ENCODE measurements at places on chromosomes 6 and 20.

DNA sequence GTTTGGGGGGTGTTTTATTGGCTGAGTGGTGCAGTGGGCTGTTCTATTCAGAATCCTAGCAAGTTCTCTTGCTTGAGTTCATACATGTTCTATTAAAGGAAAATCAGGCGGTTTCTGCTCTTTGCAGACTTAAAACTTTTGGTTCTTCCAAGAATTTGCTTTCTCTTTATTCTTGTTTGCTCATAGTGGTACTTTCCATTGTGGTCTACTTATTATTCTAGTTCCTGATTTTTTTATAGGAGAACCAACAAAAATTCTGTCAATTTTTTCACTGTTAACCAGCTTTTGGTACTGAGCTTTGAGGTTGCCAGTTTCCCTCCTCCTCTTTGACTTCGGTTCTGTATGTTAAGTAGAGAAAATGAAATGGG is 6.7 kb downstream of the AFDN start:
- DNase-seq: no peak

GRCh38 chr6:80872199-80872950 is 765.9 kb downstream of the BCKDHB start:
- no peak for DNase-seq

- DNase-seq: no peak
Measured at GRCh38 chr20:37935435-37935834, 32.5 kb downstream of the VSTM2L start.

- DNase-seq: no peak
Measured at GRCh38 chr6:35049156-35049735, 91.9 kb downstream of the TCP11 start.

GRCh38 chr6:147724454-147724853 is 216.0 kb downstream of the SAMD5 start:
- no peak for DNase-seq

DNA sequence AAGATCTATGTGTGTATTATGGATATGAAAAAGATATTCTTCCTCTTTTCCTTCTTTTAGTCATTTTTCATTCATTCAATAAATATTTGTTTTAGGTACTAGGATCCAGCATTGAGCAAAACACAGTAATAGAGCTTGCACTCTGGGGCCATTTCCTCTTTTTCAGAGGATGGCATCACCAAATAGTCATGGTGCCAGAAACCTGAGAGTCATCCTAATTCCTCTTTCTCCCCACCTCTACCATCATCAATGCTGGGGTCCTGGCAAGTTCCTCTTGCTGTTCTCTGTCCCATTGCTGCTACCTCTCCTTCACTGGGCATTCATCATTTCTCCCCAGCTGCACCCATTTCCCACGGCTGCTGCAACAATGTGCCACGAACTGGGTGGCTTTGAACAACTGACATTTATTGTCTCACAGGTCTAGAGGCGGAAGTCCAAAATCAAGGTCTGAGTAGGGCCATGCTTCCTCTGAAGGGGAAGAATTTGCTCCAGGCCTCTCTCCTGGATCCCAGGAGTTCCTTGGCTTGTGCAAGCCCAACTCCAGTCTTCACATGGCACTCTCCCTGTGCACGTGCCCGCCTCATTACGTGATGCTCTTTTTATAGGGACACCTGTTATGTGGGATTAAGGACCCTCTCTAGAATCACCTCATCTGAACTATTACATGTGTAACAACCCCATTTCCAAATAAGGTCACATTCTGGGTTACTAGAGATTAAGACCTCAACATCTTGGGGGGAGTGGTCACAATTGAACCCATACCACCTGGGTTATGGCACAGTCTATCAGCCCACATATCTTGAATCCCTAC is 9.5 kb upstream of the IGF2R start:
- DNase-seq: no peak

DNA sequence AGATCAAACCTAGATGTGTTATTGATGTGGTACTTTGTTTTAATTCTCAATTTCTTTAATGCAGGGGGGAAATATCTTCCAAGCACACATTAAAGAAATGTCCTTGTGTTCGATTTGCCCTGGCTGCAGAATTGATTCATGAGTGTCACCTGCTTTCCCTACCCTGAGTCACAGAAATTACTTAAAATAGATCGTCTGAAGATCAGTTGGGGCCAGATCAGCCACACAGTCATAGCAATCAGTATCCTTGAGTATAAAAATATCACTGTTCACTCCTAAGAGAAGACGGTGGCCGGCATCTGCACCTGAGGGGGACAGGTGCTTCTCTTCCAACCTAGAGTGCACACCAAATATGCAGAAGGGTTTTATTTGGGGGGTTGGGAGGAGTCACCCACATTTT is 115.2 kb upstream of the RIN2 start:
- no peak for DNase-seq

DNA sequence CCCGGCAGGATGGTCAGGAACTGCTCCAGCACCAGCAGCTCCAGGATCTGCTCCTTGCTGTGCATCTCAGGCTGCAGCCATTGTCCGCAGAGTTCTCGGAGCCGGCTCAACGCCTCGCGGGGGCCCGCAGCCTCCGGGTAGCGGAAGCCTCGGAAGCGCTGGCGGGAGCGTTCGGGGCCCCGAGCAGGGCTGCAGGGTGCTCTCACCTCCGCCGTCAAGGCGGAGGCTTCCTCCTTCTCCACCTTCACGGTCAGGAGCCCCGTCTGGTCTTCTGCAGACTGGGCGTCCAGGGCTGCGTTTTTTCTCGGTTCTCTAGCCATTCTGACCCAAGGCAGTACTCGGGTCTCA is 434 bp downstream of the ZKSCAN4 start:
- no peak for DNase-seq

DNA sequence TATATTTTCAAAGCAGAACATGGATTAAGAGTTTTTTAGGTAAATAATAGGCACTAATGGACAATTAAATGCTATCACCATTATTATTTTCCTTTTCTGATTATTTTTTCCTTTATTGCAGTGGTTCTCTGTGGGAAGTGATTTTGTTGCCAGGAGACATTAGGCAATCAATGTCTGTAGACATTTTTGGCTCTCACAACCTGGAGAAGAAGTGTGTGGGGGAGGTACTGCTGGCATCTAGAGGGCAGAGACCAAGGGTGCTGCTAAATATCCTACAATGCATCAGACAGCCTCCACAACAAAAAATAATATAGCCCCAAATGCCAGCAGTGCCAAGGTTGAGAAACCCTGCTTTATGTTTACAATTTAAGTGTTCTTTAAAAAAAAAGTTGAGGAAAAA is 8.3 kb downstream of the IFNGR1 start:
- DNase-seq: no peak

DNA sequence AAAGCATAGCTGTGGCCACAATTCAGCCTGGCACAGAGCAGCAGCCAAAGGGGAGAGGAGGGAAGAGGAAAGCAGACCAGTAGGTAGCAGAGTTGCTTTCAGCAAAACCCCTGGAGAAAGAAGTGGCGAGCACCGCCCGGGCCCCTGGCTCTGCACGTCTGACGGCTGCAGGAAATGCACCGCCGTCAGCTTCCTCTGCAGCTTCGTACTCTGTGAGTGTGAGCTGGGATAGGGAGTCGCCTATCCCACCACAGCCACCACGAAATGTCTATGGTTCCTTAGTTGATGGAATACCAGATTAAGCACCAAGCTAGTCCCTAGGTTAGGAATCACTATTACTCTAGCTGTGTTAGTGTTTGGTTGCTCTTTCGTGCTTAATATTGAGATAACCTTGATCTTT is 79.9 kb upstream of the NAA20 start:
- DNase-seq: no peak

GRCh38 chr6:130167655-130168054 is 55.1 kb downstream of the SAMD3 start:
- DNase-seq: no peak

DNA sequence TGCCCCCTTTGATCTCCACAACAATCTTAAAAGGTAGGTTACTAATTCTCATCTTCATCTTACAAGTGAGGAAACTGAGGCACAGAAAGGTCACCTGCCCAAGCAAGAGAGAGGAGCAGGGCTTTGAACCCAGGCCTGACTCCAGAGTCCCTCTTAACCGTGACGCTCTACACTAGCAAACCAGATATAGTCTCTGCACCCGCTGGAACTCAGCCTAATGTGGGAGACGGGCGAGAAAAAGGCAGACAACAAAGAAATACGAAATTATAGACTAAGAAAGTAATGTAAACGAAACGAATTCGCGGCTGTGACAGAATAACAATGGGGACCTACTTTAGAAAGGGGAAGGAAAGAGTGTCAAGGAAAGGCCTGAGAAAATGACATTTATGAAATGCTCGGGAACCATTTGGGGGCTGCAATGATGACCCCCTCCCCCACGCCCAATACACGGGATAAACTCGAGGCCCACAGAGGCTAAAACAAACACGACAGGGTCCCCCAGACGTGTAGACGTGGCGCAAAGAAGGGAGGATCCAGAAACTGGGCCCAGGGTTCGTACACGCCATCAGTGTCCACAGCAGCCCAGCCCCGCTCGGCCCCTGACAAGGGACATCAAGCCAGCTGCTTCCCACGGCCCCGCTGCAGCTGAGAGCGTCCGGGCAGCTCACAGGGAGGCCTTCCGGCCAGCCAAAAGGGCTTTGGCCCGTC is 637 bp downstream of the TRPC4AP start:
- DNase-seq: peak; percentile 44

DNA sequence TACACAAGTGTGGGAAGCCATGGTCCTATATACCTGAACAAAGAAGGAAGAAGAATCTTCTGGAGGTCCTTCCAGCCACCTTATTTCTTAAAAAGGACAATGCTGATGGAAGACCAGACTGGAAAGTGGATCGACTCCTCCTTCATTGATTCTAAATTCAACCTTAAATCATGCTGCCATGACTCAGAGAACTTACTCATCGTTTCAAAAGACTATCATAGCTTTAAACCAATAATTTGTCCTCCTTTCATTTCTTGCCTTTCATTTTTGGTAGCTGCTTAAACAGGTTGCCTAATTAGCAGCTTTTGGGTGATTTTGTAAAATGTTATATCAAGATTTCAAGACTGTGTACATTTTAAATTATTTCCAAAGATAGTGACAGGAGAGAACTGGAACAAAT is 60.8 kb downstream of the RTN4IP1 start:
- DNase-seq: no peak

DNA sequence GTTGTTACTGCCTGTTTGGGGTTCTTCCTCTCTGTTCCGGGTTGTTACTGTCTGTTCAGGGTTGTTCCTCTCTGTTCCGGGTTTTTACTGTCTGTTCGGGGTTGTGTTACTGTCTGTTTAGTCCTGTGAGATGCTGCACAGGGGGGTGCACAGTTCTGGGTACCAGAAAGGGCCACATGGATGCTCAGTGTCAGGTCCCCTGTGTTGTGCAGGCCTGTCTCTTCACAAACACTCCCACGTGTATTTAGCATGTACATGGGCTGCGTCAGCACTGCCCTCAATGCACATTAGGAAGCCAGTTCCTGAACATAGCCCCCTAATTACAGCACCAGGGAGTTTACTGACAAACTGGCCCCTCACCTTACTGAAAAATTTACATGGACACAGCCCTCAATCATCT is 118.5 kb downstream of the DLL1 start:
- DNase-seq: no peak

DNA sequence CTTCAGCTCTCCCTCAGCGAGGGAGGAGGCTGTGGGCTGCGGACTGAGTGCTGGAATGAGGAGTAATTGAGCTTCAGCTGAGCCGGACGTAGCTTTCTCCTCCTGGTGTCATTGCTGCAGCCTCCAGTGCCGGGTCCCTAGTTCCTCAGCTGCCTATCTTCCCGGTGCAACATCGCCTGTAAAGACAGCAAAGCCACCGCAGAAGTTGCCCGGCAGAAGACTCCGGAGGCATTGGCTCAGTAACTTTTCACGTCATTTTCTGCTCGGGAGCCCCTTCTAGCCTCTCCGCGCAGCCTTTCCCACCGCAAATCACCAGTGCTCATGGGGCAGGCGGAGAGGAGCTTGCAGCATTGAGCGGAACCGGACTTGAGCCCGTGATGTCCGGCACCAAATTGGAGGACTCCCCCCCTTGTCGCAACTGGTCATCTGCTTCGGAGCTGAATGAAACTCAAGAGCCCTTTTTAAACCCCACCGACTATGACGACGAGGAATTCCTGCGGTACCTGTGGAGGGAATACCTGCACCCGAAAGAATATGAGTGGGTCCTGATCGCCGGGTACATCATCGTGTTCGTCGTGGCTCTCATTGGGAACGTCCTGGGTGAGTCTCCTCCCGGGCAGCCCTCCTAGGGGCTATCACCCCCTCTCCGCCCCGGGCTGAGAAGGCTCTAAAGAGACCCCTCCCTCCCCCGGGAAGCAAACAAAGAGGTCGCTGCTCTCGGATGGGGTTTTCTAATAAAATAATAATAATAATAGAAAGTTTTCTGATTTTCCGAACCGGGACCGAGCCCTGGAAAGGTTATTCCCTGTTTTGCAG is at the start of gene HCRTR2:
TSS of gene HCRTR2 (plus strand) at position 305 of the 816 bp plus-strand sequence. CDS start at position 378, 73 bp downstream.
- no peak for DNase-seq
